ENCODE measurements at places on chromosomes 12 and 14. TPM values are rescaled to one million over a fixed set of nuclear protein-coding genes. Genes with fewer than 3 reads are reported as not detected.

The USP44 gene
- total RNA-seq: 3.7 TPM

The HRK gene
- total RNA-seq: 0.41 TPM

The MEG3 gene
- total RNA-seq: 95.4 TPM

The CCDC59 gene
- total RNA-seq: 31.8 TPM

The TRAF3 gene
- 15.1 TPM for total RNA-seq
